ENCODE measurements at places on chromosomes 6 and 20.
A peak's percentile ranks its signal among the peaks of the same experiment; 100 is the strongest.

GRCh38 chr6:39599973-39600372 lies 125.2 kb downstream of the KIF6 start:
- DNase-seq, result no peak

DNA sequence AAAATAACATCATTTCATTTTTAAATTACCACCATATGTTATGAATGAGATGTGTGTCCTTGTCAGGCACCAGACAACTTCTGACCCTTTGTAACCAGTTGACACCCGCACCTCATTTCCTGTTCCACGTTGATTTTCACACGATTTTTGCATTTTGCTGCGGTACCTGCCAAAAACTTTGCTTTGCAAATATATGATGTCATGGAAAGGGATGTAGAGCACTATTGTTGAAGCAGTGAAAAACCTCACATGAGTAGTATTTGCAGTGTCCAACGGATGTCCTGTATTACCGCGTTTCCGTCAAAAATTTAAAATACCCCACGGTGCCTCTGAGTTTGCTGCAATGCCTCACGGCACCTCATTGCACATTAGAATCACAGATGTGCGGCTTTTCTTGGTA lies 115.6 kb downstream of the MTHFD1L start:
- no peak for DNase-seq

GRCh38 chr20:17570347-17571152 lies 675 bp downstream of the DSTN start:
- peak; percentile 60 for DNase-seq

DNA sequence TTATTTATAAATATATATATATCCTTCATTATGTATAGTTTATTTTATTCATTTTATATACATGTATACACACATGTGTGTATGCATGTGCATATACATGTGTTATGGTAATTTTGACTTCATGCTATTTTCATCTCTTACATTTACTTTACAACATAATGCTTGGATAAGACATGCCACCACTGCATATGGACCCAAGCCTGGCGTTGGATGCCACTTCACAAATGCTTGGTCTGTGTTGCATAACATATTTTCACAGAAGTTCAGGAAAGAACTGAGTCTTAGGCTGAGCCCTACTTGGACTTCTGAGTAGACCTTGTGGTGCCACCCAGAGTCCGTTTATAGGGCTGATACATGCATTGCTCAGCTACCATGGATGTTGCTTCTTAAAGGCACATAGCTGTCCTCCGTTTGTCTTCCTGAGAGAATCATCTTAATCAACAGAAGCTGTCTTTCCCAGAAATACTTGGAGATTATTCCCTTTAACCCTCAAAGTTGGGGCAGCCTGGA lies 337.8 kb downstream of the BTBD3 start:
- DNase-seq, result no peak

- DNase-seq, result no peak
Measured at GRCh38 chr6:29708432-29709179, 14.6 kb upstream of the HLA-F start.

GRCh38 chr20:33569802-33570391 lies 80.0 kb downstream of the CBFA2T2 start:
- no peak for DNase-seq

GRCh38 chr6:16090920-16091319 lies 38.0 kb upstream of the MYLIP start:
- DNase-seq, result no peak

- DNase-seq, result no peak
Measured at GRCh38 chr6:168050881-168051586, 28.0 kb downstream of the FRMD1 start.

DNA sequence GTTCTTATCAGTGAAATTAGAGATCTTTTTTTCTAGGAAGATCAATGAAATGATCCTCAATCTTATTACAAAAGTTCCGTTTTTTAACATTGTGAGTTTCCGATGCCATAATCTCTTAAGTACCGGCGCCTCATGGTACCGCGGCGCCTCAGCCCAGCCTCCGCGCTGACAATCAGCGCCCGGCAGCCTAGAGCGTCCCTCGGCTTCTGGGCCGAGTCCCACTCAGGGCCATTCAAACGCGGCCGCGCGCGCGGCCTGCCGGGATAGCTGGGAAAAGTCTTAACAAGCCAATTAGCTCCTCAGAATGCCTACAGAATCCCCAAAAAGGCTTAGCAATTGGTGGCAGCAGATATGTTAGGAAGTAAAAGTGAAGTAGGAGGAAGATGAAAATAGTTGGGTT lies 204.8 kb downstream of the ADGB start:
- no peak for DNase-seq

GRCh38 chr20:59154317-59155013 lies 9.2 kb upstream of the ZNF831 start:
- DNase-seq, result no peak

DNA sequence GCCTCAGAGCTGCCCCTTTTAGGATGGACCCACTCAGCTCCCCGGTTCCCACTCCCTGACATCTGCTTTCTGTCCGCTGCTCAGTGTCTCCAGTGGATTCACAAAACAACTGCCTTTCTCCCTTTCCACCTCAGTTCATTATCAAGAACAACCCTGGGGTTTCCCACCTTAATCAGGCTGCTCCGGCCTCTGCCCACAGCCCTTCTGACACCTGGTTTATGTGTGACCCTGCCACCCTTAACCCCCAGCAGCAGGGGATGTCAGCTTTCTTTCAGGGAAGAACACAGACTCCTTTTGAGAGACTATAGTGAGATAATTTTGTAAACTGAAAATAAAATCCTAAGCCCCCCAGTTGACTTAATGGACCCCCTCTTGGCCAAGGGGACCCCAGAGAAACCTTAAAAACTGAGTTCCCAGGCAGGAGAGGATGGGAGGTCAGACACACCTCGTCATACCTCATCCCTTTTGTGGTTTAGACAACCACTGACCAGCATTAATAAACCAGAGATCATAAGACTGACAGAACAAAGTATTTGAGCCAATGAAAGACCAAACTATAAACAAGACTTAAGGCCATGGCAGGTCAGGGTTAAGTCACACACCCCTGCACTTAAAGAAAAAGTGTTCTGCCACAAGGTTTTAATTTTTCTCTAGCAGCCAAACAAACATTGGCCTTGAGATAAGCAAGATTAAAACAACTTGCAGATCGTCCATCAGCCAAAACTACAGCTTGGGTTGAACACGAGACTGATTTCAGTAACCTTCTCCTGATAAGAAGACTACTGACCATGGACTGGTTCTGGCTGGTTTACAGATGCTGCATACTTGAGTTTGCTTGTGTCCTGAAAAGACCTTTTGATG lies 42.4 kb upstream of the DDR1 start:
- DNase-seq, result no peak

DNA sequence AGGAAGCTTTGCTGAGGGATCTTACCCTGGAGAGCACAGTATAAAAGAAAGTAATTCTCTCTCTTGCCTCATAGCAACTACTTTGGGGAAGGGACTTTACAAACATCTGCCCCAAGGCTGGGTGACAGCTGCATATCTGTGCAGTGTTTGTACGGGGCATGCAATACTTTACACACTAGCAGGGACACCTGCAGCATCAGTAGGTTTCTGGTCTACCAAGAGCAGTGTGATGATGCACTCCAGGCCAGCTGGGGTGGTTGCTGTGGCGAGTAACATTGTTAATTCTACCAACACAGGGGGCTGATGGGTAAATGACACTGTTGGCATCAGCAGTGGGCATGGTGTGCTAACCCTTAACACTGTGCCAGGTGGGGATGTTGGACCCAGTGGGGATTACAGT lies 48.0 kb downstream of the ADTRP start:
- DNase-seq, result no peak

- no peak for DNase-seq
Measured at GRCh38 chr20:44409132-44409600, 53.7 kb downstream of the HNF4A start.

GRCh38 chr20:46523108-46523507 lies 9.7 kb upstream of the ZNF334 start:
- no peak for DNase-seq

- DNase-seq, result no peak
Measured at GRCh38 chr6:8513174-8513573, 77.8 kb upstream of the SLC35B3 start.

GRCh38 chr6:122790028-122790422 lies 967 bp downstream of the SMPDL3A start:
- DNase-seq, result no peak

DNA sequence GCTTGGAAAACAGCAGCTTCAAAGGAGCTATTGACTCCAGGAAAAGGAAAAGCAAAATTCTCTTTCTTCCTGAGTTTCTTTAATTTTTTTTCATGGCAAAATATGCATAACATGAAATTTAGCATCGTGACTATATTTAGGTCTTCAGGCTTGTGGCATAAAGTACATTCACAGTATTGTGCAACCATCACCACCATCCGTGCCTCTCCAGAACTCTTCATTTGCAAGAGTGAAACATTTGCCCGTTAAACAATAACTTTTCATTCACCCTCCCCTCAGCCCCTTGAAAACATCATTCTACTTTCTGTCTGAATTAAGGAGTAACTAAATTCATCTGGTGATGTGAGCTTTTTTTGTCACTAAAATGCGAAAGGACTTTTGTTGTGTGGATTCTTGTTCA lies 251.7 kb downstream of the PHACTR1 start:
- no peak for DNase-seq

DNA sequence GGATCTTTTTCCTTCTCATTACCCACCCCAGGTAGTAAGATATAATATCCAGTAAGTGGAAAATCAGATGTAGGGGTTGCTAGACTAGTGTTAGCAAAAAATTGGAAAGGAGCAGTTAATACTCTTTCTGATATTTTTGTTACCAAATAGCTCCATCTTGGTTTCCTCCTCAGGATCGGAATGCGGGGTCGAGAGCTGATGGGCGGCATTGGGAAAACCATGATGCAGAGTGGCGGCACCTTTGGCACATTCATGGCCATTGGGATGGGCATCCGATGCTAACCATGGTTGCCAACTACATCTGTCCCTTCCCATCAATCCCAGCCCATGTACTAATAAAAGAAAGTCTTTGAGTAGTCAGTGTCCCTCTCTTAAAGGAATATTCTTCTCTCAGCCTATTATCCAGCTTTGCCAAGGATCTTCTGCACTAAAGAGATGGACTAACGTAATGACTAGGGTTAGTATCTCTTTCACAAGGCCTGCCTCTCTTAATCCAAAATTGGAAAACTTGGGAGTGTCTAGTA lies 1.5 kb downstream of the ROMO1 start:
- DNase-seq, result no peak

DNA sequence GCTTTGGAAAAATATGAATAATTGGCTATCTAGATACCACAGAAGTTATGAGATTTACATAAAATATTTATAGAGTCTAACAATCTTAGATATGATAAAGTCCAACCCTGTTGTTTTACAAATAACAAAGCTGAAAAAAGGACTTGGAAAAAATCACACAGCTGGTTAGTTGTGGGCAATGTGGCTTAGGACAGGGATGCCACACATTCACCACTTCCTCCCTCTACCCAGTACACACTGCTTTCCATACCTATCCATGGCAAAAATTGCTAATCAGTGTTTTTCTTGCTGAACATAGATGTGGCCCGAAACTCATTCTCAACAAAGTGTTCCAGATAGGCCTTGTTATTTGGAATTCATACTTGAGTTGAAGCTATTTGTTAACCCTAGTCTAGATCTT lies 147.3 kb upstream of the BMP5 start:
- no peak for DNase-seq

DNA sequence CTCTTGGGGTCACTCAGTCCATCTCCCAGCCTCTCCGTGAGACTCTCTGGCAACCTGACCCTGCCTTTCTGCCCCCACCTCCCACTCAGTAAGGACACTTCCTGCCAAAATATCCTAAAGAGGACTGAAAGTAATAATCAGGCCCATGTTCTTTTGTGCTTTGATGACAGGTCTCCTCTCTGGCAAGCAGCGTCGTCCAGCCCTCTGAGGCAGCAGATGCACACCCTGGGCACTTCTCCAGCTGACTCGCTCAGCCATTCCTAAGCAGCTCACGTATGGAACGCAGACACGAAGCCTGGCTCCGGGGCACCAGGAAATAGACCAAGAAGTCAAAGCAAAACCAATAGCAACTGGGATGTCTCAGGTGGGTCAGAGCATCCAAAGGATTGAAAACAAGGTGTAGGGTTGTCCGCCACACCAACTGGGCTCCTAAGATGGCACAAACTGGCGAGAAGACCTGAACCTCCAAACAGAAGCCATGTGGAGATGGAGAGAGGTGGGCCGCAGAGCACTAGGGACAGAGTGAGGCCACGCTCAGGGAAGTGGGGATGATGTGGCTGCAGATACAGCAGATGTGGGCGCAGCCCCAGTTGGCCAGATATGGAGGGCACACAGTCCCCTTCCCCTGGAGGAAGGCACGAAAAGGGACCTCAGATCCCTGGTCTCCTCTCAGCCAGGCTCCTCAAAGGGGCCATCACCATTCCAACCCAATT lies 99.3 kb downstream of the PRND start:
- DNase-seq, result no peak

- DNase-seq, result no peak
Measured at GRCh38 chr20:36173451-36173933, 19.0 kb downstream of the EPB41L1 start.

GRCh38 chr6:4280707-4281106 lies 145.3 kb upstream of the ECI2 start:
- DNase-seq, result no peak

DNA sequence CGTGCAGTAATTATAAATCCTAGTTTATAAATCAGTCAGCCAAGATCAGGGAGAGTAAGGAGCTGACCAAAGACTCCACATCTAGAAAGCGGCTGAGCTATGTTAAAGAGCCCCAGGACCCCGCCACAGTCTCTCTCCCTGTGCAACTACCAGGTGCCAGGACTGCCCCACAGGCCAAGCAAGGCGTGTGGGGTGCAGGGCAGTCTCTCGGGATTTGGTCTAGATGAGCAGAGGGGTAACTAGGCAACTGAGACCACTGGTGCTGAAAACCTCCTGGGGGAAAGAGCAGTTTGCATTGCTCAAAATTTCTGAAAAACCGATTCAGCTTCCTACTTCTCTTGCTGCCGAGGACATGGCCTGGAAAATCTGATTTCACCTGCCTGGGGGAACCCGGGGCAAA lies 10.4 kb downstream of the PMEPA1 start:
- DNase-seq, result no peak

DNA sequence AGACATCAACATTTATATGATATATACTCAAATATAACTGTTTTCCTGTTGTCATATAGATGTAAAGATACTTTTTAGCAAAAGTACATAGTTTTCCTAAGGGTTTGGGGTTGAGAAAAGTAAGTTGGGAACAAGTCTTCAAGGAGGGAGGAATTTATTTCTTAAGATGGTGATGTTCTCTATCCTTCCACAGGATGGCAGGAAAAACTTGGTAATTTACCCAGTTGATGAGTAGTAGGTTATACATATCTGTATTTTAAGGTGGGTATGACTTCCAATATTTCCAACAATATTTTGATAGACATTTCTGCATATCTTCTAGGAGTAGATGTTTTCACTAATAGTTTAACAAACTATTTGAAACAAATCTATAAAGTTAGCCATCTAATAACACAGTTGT lies 254.4 kb downstream of the RIMS1 start:
- no peak for DNase-seq
